ENCODE measurements at places on chromosomes 13 and 19.

- no peak for DNase-seq
Observed at GRCh38 chr13:92175330-92175729, 776.9 kb downstream of the GPC5 start.

DNA sequence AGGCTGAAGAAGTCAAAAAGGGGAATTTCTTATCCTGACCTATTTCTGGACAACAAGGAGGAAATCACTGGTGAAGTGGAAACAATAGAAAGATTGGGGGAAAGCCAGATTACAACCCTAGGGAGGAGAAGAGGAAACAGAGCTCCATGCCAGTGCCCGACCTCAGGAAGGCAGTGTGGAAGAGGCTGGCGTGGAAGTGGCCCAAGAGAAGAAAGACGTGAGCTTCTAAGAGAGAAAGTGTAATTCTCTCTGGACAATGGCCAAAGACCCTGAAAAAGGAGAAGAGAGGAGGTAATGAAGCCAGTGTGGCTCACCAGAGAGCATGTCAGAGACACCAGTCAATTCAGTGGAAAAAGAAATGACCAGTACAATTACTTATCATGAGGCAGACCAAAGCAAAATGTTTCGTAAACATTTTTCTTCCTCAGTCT lies 52.6 kb upstream of the URAD start:
- no peak for DNase-seq

DNA sequence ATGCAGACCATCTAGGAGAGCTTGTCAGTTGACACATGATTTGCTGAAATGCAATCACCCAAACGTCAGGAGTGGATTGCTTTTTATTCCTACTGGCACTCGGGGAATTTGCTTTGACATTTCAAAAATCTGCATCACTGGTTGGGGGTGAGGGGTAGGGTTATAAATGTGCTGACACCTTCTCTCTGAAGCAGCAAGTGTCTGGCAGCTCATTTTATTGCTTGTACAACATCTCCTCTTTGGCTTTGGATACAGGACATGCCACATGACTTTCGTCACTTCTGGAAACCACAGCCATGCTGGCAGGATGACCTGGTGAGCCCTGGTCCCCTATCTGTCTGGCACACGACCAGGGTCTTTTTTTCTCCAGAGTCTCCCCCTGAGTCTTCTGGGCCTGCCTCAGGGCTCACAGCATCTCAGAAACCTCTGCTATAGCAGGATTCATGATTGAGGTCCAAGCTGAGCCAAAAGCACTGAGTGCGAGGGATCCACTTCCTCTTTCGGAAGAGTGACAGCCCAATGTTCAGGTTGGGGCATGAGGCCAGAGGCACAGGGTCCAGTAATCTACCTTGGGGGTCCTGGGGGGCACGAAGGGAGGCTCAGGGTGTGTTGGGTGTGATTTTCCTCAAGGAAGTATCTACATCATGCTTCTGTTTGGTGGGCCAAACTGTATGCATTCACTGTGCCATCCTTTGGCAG lies 60.1 kb downstream of the HSPH1 start:
- no peak for DNase-seq

- no peak for DNase-seq
Observed at GRCh38 chr19:46426506-46427162, 2.1 kb downstream of the PNMA8C start.

GRCh38 chr13:28710161-28710560 lies 8.6 kb downstream of the SLC46A3 start:
- DNase-seq: no peak

DNA sequence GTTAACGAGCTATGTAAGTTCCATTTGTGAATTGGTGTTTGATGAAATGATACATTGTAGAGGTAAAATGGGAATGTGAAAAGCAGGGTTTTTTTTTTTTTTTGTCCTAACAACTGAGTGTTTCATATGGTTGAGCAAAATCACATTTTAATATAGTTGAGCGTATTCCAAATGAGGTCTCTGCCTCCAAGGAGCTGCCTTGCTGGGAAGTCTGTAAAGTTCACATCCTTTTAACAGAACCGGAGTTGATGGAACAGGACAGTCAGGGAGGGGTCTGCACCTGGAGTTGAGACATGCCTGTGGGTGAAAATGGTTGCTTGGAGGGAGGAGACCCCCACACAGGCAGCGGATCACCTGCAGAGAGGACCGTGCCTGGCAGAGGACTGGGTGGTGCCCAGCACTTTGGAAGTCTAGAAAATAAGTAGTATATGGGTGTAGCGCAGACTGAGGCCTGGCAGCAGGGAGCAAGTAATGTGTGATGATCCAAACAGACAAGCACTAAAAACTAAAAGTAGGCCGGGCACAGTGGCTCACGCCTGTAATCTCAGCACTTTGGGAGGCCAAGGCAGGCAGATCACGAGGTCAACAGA lies 75.2 kb upstream of the UBAC2 start:
- no peak for DNase-seq

DNA sequence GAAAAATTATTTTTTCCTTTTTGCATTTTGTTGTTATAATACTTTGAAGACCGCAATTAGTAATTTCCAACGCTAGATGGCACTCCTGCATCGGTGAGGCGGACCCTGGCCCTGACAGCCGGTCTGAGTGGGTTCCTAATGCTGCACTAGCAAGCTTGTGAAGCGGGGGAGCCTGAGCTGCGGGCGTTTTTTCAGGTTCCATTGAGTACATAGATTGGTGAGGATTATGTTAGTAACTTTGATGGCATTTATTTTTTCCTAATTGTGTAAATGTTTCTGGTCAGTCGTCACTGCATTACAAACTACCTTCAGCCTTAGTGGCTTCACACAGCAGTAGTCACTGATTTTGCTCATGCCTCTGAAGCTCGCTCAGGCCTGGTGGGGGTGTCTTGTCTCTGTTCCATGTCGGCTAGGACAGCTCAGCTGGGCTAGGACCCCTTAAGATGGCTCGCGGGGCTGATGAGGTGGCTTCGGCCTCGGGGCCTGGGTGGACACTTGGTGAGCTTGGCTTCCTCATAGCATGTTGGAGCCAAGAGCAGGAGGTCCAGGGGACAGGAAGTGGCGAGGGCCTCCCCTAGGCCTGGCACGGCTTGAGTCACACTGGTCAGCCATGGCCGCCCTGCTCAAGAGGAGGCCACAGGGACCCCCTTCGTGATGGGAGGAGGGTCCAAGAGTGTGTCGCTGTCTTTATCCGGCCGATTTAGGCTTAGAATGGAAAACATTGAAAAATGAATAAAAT lies 25.0 kb downstream of the ERCC5 start:
- DNase-seq: no peak

- DNase-seq: no peak
Observed at GRCh38 chr13:104993708-104994107, 1541.8 kb downstream of the EFNB2 start.

DNA sequence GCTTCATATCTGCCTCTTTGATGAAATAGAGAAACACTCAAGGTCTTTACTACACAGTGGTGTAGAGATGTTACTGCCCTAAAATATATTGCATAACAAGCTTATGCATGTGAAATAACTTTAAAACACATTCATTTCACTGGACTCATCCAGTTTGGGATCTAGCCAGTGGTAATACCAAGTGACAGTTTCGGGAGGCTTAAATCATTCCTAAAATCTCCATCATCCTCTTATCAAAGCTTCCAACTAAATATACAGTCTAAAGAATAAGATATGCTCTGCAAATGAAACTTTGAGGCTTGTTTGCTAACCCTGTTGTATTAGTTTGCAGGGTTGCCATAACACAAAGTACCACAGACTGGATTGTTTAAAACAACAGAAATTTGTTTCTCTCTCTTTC lies 52.8 kb downstream of the THSD1 start:
- no peak for DNase-seq

- no peak for DNase-seq
Observed at GRCh38 chr19:28316464-28316863, 896.5 kb downstream of the UQCRFS1 start.

DNA sequence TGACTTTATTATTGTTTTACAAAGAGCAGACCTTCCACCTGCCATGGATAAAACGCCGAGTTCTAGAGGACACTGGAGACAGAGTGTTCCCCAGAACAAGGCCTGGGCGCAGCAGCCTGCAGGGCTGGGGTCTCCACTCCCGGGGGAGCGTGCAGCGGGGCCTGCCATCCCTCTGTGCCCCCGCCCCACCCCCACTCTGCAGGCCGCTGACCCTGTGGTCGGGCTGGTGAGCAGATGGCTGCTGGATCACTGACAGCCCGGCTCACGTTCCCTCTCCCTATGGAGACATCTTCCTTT lies 8.6 kb upstream of the PTBP1 start:
- no peak for DNase-seq

GRCh38 chr13:40376296-40376849 lies 290.1 kb downstream of the FOXO1 start:
- DNase-seq: no peak

DNA sequence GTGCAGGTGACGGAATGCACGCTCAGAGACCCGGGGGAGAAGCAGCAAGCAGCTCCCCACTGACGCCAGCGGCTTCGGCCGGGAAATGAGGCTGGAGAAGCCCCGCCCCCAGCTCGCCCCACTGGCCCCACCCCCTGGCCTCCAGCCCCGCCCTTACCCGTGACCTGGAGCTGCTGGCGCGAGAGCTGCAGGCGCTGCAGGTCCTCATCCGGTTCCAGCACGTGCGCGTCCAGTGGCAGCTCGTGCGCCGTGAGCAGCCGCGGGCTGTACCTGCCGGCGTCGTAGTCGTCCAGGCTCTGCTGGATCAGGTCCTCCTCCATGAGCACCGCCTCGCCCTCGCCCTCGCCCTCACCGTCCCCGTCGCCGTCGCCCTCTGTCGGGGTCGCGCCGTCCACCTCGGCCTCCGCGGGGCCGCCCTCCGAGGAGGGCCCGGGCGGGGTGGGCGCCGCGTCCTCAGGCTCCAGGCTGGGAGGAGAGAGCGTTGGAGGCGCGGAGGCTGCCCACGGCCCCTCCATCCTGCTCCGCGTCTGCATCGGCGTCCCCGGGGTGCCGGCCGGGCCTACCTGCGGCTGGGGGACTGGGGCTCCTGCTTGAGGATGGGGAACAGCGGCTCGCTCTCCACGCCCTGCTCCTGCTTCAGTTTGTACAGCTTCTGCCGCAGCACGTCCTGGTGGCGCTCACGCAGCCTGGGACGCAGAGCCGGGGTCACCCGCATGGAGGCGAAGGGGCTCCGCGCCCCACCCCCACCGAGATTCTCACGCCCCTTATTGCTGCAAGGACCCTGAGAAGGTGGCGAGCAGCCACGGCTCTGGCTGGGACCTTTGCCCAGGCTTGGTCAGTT lies 6.4 kb upstream of the TBXA2R start:
- no peak for DNase-seq

- no peak for DNase-seq
Observed at GRCh38 chr13:93227280-93227877, 772 bp downstream of the GPC6 start.

GRCh38 chr19:694481-695351 lies 536 bp downstream of the PRSS57 start:
- no peak for DNase-seq
